ENCODE measurements at places on chromosomes 5 and 9. TPM values are rescaled to one million over a fixed set of nuclear protein-coding genes. Genes with fewer than 3 reads are reported as not detected.

- no peak for DNase-seq
These were observed 63.8 kb upstream of the ATG10 start for GRCh38 chr5:81908044-81908443.

DNA sequence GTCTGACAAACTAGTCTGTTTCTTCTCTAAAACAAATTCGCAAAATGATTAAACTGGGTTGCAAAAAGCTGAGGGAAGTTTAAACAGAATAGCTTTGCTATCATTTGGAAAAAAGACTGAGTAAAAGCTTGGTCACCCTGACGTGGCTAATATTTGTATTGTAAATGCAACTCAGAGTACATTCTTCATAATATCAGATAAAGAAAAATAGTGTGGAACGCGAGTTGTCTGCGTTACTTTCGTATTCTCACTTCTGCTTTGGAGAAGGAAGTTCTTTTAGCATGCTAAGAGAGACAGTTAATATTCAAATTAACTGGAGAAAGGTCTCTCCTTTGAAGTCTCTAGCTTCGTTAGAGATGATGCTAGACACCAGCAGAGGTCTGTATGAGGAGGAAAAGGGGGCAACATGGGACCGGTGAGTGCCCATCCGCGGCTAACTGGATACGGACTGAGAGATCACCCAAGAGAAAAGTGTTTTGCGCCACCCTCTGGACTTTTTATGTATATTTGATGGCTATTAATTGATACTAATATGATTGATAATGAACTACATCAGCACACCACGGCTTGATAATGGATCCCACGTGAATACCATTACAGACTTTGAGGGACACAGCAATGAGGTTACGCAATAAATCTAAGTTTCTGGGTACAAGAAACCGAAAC, 2.9 kb upstream of the CNTRL start:
- DNase-seq: peak; percentile 71

- no peak for DNase-seq
These were observed 84.0 kb upstream of the SMIM32 start for GRCh38 chr5:136276946-136277345.

- no peak for DNase-seq
These were observed 426.8 kb upstream of the CDH9 start for GRCh38 chr5:27465140-27465539.

- DNase-seq: peak; percentile 42
These were observed at the start of gene CD74 for GRCh38 chr5:150412319-150413175. TSS of gene CD74 (minus strand) at chr5:150412910. CDS start at chr5:150412749, 161 bp downstream.

GRCh38 chr9:91196103-91196950, 165.4 kb downstream of the AUH start:
- DNase-seq: no peak

- peak; percentile 2 for DNase-seq
These were observed 79.6 kb downstream of the GHR start for GRCh38 chr5:42502613-42503470.

DNA sequence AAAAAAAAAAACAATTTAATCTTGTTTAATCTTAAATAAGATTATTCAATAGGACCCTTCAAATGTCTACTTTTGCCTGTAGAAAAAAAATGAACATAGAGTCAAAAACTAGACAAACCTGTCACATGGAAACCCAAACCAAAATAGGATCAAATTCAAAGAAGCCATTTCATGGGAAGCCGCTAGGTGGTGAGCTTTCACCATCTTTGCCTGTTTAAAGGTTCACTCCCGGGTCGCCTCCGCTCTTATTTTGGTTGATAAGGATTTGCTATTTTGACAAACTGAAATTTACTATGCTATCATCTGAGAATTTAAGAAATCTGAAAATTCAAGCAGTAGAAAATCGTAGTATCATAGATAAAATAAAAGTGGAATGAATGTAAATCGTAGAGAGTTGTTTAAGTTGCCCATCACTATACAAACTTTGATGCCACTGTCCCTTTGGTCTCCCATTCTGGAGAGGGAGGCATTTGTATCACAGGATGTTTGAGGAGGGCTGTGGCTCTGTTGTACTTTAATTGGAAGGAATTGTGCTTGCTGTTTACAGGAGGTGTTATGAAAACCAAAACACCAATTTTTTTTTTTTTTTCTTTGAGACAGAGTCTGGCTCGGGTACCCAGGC, 43.5 kb upstream of the DNAH5 start:
- peak; percentile 64 for DNase-seq

- DNase-seq: peak; percentile 89
These were observed 1.4 kb upstream of the SPAAR start for GRCh38 chr9:35907711-35908503.

- DNase-seq: no peak
These were observed 29.6 kb downstream of the CAPSL start for GRCh38 chr5:35908814-35909213.

GRCh38 chr9:133461975-133462374, 2.2 kb downstream of the CACFD1 start:
- no peak for DNase-seq

DNA sequence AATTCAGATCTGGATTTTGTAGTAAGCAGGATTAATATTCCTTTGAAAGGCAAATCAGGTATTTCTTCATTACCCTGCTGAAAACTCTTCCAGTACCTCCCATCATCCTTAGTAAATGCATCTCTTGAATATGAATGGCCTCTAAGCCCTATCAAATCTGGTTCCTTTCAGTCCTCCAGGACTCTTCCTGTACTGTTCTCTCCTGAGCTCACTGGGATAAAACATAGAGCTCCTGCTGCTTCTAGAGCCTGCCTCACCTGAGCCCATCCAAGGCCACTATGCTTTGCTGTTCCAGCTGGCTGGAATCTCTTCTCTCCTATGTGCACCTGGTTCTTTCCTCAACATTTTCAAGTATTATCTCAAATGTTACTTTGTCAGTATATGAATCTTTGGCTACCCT, 803.3 kb upstream of the CTNND2 start:
- DNase-seq: no peak

- no peak for DNase-seq
These were observed 53.3 kb upstream of the LMNB1 start for GRCh38 chr5:126723643-126724042.

DNA sequence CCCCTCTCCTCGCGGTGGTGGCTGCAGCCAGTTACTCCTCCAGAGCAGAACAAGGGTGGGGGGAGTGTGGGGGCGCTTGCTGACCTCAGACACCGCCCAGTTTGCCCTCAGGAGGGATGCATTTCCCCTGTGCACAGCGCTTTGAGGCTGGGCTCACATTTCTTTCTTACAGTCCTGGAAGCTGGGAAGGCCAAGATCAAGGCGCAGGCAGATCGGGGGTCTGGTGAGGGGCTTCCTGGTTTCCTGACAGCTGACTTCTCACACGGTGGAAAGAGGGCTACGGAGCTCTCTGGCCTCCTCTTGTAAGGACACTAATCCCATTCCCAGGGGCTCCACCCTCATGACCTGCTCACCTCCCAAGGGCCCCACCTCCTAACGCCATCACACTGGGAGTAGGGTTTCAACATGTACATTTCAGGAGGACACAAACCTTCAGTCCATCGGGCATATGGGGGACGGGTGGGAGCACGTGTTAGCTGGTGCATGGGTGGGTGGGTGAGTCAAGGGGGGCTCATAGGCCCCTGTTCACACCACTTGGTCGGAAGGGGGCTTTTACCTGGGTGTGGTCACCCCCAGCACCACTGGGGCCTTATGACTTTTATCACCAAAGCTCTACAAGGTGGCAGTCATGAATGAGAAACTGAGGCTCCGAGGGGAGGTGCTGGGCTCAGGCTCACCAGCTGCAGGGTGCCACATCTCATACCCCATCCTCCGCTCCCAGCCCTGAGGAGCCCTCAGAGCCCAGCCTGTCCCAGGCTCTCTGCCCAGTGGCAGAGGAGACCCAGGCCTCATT, 7.7 kb upstream of the SCGB3A1 start:
- DNase-seq: no peak

GRCh38 chr5:155767470-155767869, 559.5 kb upstream of the SGCD start:
- DNase-seq: no peak

DNA sequence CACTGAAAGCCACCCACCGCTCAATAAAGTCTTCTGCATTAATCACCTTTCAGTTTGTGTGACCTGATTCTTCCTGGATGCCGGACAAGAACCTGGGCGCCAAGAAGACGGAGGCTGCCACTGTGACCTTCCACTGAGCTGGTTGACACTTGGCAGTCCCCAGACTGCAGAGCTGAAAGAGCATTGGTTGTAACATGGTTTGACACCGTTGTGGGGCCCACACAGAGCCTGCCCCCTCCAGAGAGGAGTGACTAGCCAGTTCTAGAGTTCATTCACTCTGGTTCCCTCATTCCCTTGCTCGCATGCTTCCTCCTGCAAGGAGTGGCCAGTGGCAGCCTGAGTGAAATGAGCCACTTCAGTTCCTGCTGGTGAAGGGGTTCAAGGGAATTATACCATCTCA, 86.2 kb upstream of the ANXA1 start:
- DNase-seq: no peak

- DNase-seq: no peak
These were observed 77.2 kb upstream of the CACNA1B start for GRCh38 chr9:137800196-137801022.

DNA sequence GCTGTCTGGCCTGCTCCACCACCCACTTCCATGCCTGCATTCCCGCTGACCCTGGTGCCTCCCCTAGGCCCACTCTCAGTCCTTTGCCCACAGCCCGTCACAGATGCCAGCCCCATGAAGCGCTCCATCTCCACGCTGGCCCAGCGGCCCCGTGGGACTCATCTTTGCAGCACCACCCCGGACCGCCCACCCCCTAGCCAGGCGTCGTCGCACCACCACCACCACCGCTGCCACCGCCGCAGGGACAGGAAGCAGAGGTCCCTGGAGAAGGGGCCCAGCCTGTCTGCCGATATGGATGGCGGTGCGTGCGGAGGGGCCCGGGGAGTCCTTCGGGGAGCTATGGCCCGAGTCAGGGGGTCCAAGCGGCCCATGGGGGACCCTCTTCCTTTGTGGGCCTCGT, 242.5 kb downstream of the CACNA1B start:
- DNase-seq: no peak

DNA sequence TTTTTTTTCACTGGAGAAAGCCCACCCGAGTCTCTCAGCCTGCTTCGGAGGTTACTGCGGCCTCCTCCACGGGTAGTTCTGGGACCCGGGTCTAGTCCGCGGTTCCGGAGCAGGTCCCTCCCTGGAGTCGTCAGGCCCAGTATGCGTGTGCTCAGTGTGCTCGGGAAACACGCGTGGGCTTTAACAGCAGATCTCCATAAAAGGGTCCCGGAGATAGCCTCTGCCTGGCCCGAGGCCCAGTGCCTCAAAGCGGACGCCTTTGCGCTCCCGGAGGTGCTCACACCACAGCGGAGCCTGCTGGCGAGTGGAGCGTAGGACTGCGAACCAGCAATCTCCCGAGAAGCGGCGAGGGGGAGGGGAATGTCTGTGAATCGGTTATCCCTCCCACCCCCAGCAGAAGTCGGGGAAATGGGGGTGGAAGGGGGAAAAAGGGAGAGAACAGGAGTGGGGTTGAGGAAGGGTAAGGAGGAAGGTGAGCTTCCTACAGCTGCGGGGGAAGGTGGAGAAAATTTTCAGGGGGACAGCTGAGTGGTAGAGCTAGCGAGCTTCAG, 28.7 kb downstream of the CDKN2A start:
- DNase-seq: peak; percentile 68

The PCDHA10 gene
- 0.11 TPM for polyA plus RNA-seq

The FOXD4 gene
- 0.07 TPM for polyA plus RNA-seq

The TESK1 gene
- polyA plus RNA-seq: 26.4 TPM

The FASTKD3 gene
- polyA plus RNA-seq: 3.9 TPM

The DMGDH gene
- 0.11 TPM for polyA plus RNA-seq
